Karpas-422 (cell line): ENCODE measurements at places on chromosomes 6 and 20. TPM values are rescaled to one million over a fixed set of nuclear protein-coding genes. Genes with fewer than 3 reads are reported as not detected.

Gene FRS3
- 4.8 and 9.5 TPM in 2 replicates for total RNA-seq

Gene TGM3
- total RNA-seq = not detected in 2 replicates

Gene SLC13A3
- total RNA-seq = not detected in 2 replicates

Gene GHRH
- total RNA-seq = not detected in 2 replicates

Gene CYP39A1
- 8.2 and 15.4 TPM in 2 replicates for total RNA-seq

Gene SDCBP2
- total RNA-seq = 1.8 TPM in 1 of 2 replicates, not detected in the other

Gene HLA-DRB1
- 281 and 366 TPM in 2 replicates for total RNA-seq

Gene COL21A1
- not detected in 2 replicates for total RNA-seq

Gene SLC24A3
- not detected in 2 replicates for total RNA-seq

Gene VSX1
- not detected in 2 replicates for total RNA-seq

Gene GPR6
- total RNA-seq = not detected in 2 replicates

Gene SCRT2
- total RNA-seq = not detected in 2 replicates

Gene PAK5
- not detected in 2 replicates for total RNA-seq

Gene ZBTB12
- total RNA-seq = 13.3 and 26.3 TPM in 2 replicates

Gene OR2B2
- not detected in 2 replicates for total RNA-seq

Gene RBPJL
- not detected in 2 replicates for total RNA-seq

Gene LINC00237
- total RNA-seq = 0.14 TPM in 1 of 2 replicates, not detected in the other

Gene EPPIN
- not detected in 2 replicates for total RNA-seq

Gene OPRL1
- 34.0 and 60.6 TPM in 2 replicates for total RNA-seq

Gene GTSF1L
- total RNA-seq = not detected in 2 replicates

Gene IPCEF1
- total RNA-seq = not detected in 2 replicates

Gene TRAPPC3L
- total RNA-seq = not detected in 2 replicates

Gene C6orf141
- not detected in 2 replicates for total RNA-seq

Gene TRIM10
- total RNA-seq = not detected in 2 replicates

Gene MARCKS
- total RNA-seq = 2.2 and 2.8 TPM in 2 replicates

Gene TREM1
- not detected in 2 replicates for total RNA-seq

Gene SLC26A8
- not detected in 2 replicates for total RNA-seq

Gene LZTS3
- total RNA-seq = 3.1 and 9.1 TPM in 2 replicates

Gene LPA
- not detected in 2 replicates for total RNA-seq

Gene TSPYL4
- 19.8 and 24.9 TPM in 2 replicates for total RNA-seq

Gene PRSS16
- 0.94 TPM in 1 of 2 replicates, not detected in the other for total RNA-seq

Gene RFX6
- not detected in 2 replicates for total RNA-seq

Gene CNKSR3
- under 0.01 TPM in 1 of 2 replicates, not detected in the other for total RNA-seq

Gene UBE3D
- 25.1 and 25.9 TPM in 2 replicates for total RNA-seq

Gene DEF6
- total RNA-seq = 31.3 and 69.9 TPM in 2 replicates

Gene FAM83D
- total RNA-seq = 14.4 and 21.8 TPM in 2 replicates

Gene WFDC12
- not detected in 2 replicates for total RNA-seq

Gene WFDC5
- total RNA-seq = not detected in 2 replicates

Gene CASS4
- not detected in 2 replicates for total RNA-seq

Gene TAAR5
- total RNA-seq = not detected in 2 replicates

Gene GGTLC1
- total RNA-seq = not detected in 2 replicates

Gene PERP
- total RNA-seq = not detected in 2 replicates

Gene CNR1
- total RNA-seq = 1.3 and 2.5 TPM in 2 replicates

Gene SNAP25
- not detected in 2 replicates for total RNA-seq

Gene MCM8
- 11.5 and 12.6 TPM in 2 replicates for total RNA-seq

Gene ENPP1
- total RNA-seq = 1.1 TPM in 1 of 2 replicates, not detected in the other

Gene SNRPB2
- 52.4 and 94.6 TPM in 2 replicates for total RNA-seq

Gene ADGB
- total RNA-seq = not detected in 2 replicates

Gene ILRUN
- total RNA-seq = 28.8 and 33.9 TPM in 2 replicates

Gene PTCRA
- not detected in 2 replicates for total RNA-seq

Gene VGLL2
- not detected in 2 replicates for total RNA-seq

Gene BANF2
- not detected in 2 replicates for total RNA-seq

Gene SERPINB1
- total RNA-seq = 0.22 TPM in 1 of 2 replicates, not detected in the other

Gene THBD
- not detected in 2 replicates for total RNA-seq

Gene BPIFB1
- not detected in 2 replicates for total RNA-seq

Gene AVP
- total RNA-seq = not detected in 2 replicates

Gene CRISP3
- total RNA-seq = not detected in 2 replicates

Gene SLC4A11
- 0.36 and 0.60 TPM in 2 replicates for total RNA-seq
